Retina (tissue), 1 donor: ENCODE measurements at places on chromosomes 1 and 21.

DNA sequence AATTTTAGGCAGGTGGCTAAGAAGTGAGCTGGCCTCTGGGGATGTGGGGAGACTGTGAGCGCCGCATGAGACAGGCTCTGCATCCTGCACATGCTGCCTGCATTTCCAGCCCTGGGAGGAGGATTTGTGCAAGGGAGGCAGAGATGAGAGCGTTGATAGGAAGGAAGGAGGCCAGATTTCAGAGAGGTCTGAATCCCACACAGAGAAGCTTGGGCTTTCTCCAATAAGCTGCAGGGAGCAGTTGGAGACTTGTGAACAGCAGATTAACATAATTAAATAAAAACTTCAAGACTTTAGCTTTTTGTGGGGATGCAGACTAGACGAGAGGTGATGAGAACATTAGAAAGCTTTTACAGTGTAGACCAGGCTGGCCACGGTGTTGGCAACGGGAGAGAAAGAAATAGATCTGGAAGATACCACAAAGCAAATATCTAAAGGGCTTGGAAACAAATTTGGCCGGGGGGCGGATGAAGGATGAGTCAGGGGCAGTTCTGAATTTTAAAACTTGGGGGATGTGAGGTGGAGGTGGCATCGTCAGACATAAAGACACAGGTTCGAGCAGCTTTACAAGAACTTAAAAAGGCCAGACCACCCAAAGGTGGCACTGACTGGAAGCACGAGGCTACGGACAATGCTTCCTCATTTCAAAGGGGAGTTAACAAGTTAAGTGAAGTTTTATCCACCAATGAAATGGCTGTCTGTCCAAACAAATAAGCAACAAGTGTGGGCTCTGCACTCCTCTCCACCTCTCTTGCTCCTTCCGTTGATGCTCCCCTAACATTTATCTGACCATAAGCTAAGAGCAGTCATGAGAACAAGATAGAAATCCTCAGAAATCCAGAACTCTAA is 57.0 kb downstream of the HIVEP3 start:
- no peak for DNase-seq

DNA sequence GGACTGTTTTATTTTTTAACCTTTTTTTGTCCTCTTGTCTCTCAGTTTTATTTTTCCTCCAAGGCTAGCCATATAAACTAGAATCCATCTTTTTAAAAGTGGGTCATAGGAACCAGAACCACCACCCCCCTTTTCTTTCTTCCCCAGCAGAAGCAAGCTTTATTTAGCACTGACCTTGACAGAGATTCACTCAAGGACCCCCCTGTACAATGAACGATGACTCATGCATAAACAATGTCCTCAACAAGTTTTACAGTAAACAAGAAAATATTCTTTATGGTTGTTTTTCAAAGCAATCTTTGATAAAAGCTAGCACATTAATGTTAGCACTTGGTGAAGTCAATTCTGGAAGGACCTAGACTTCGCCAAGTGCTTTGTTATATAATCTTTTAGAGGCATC is 14.1 kb downstream of the PKN2 start:
- DNase-seq = no peak

GRCh38 chr1:112714313-112715263 is 544 bp downstream of the PPM1J start:
- DNase-seq = peak; percentile 86

DNA sequence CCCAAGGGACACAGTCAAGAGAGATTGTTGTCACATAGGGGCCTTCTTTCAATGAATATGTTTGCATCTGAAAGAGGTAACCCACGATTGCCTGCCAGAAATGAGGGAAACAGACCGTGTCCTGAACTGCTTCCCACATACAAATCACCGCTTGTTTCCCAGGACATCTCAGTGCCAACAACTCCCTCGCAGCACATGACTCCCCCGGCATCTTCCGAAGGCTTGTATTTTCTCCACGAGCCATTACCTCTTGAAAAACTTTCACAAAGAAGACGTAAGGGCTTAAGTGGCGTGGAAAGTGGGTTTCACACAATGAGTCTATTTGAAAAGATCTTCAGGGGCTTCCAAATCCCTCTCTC is 31.6 kb upstream of the PDE9A start:
- DNase-seq = no peak

GRCh38 chr1:78884685-78885452 is 121.7 kb downstream of the ADGRL4 start:
- DNase-seq = peak; percentile 22

GRCh38 chr1:78373676-78374075 is 117.1 kb upstream of the PTGFR start:
- DNase-seq = no peak

DNA sequence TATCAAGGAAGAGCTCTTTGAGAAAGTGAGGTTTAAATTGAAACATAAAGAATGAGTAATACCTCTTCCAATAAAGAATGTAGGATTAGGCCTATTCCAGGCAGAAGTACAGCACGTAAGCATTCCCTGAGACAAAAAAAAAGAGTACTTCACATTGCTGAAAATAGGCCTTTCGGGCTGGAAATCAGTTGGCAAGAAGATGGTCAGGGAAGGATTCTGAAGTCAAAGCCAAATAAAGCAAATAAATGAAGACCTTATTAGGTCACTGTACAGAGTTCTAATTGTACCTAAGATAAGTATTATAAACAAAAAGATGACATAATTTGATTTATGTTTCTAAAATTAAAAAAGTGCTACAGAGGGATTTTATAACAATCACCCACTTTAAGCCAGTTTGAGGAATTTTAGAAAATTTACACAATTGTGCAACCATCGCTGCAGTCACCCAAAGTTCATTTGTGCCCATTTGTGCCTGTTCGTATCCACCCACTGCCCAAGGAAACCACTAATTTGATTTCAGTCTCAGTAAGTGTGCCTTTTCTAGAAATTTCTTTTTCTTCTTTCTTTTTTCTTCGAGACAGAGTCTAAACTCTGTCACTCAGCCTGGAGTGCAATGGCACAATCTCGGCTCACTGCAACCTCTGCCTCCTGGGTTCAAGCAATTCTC is 58.6 kb downstream of the FMO4 start:
- DNase-seq = no peak
